ENCODE measurements at places on chromosomes 12 and 14.

DNA sequence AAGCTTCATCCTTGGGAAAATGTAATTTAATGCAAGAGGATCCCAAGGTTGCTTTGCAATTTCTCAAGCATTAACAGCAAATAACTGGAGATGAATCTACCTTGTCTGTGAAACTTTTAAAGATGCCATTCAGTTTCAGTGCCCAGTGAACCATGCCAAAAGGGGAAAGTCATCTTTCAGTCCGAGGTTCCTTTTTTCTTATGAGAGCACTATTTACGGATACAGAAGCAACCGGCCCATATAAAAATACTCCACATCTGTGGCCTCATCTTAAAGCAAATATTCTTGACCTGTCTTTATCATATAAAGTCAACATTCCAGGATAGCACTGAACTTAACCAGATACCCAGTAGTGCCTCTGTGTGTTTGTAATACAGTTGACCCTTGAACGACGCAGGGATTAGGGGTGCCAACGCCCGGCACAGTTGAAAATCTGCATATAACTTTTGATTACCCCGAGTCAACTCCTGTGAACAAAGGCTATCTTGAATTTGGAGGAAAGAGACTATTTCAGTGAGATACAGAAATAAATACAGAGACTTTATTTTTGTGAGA is 209.4 kb downstream of the PCNX1 start:
- DNase-seq = peak; percentile 89

DNA sequence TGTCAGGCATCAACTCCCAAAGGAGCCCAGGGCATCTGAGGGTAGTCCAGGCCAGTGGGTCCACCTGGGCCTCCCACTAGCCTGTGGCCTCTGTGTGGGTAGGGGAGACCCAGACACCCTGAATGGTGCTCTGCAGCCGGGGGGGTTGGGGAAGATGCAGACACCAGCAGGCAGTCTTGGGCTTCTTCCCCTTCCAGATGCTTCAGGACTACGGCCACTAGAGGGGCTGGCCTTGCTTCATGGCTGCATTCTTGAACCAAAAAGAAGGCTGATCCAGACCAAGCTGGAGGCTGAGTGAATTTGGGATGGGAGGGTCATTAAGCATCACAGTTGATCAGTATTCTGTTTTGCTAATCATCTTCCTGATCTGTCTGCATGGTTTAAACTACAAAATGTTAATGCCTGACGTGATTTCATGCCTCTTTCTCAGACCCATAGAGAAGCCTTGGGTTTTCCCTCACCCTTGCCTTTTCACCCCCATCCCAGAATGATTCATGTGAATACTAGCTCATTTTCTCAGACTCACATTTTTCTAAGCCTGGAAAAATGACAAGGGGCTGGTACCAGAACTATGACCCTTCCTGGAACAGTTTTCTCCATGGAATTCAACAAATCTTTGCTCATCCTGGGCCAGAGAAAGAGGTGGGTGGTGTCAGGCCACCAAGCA is 134.2 kb downstream of the NTF3 start:
- DNase-seq = no peak

- no peak for DNase-seq
Measured at GRCh38 chr12:129606239-129606638, 297.6 kb downstream of the TMEM132D start.

- DNase-seq = no peak
Measured at GRCh38 chr14:32407130-32407529, 78.0 kb downstream of the AKAP6 start.

DNA sequence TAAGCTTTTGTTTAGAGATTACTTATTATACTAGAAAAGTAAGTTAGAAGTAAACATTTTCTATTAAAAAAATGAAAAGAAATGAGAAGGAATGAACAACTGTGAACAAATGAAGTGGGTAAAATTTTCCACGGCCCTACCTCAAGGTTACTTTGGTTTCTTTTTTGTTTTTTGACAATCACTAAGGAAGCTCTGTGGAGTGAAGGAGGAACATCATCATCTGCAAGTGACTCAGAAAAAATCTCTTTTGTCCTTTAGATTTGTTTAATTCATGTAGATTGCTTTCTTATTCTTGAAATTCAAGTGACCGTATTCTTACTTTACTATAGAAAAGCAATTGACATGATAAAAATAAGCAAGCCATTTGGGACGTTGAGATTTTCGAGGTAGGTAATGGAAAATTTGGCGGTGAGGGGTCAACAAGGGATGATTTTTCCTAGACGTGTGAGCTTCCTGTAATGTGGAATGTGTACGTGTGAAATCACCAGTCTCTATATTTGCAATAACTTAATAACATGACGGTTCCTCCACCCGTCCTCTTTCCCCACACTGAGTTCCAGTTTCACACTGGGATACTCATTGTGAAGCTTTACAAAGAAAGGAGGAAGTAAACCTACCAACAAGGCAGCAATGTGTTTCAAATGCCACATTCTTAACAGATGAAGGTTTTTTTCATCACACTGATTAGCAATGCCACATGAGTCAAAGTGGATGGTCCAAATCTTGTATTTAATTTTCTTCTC is 62.3 kb upstream of the EGLN3 start:
- DNase-seq = no peak

DNA sequence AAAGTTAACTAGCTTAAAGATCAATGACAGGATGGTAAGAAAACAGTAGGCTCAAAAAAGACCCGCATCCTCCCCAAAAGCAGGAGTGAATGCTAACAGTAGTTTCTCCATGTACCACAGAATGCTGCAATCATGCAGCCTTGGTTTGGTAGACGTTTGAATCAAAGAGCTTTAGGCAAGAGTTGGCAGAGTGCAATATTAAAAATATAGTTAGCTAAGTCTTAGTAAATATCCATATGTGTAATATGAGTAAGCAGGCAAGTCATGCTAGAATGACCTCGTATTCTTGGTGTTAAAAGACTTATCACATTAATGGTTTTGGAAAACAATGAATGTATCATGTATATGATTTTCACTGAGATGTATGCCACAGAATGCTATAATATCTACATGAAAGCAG is 18.8 kb upstream of the KLRF1 start:
- DNase-seq = no peak

DNA sequence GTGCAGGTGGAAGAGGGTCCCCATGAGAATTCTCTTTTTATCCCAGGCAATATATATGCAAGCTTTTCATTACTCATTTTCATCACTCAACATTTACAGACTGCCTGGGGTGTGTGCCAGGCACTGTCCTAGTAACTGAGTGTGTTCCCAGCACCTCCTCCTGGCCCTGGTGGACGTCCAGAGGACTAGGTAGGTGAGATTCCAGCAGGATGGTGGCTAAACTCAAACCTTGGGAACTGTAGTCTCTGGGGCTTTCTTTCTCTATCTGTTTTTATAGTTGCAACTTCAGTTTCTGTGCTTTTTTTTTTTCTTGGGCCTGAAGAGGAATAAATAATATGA is 63.8 kb downstream of the SUSD6 start:
- DNase-seq = no peak

- no peak for DNase-seq
Measured at GRCh38 chr12:109448707-109449390, 28.3 kb downstream of the KCTD10 start.

DNA sequence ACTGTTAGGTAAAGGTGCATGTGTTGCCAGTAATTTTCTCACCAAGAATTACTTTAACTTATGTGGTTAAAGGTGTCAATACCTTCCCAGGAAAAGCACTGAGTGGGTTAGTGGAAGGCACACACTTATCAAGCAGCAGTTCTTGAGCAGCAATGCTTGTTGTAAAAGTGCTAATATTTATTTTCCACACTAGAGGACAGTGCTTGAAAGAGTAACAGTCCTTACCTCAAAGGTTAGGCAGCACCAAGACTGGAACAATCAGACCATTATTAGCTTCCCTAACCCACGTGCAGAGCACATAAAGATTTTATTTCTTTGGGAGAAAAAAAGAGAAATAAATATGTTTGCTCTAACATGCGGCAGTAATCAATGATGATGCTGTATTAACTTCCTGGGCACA is 48.8 kb upstream of the KRR1 start:
- DNase-seq = peak; percentile 31

GRCh38 chr14:53715193-53715721 is 241.4 kb downstream of the BMP4 start:
- DNase-seq = no peak

DNA sequence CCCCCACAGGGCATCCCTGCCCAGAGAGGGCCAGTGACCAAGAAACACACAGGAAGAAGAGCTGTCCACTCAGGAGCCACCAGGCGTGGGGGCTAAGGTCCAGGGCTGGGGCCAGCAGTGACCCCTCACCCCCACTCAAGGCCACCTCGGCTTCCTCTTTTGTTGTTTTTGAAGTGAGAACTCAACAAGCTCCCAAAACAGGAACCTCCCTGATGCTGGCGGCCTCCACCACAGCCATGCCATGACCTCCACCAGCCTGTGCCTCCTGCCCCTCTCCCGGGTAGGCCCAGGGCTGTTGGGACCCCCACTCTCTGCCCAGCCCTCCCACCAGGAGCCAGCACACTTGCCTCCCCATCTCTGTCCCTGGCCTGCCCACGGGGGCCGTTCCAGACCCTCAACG is 7.8 kb downstream of the AKT1 start:
- DNase-seq = no peak

- no peak for DNase-seq
Measured at GRCh38 chr12:94641283-94641682, 9.1 kb downstream of the TMCC3 start.

DNA sequence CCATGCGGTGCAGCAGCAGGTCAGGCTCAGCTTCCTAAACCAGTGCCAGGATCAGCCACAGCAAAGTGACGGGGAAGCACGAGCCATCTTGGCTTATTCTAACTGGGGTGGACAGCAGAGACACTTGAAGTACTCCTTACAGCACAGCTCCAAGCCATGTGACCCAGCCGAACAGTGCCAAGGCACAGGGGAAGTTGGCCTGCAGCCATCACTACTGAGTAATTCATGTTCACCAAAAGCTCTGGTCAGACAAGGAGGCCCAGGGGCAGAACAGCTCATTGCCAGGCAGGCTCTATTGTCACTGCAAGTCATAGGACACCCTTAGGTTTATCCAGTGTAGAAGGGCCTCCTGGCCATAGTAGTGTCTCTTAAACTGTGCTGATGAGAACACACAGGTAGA is 23.4 kb upstream of the SLC35F4 start:
- no peak for DNase-seq

DNA sequence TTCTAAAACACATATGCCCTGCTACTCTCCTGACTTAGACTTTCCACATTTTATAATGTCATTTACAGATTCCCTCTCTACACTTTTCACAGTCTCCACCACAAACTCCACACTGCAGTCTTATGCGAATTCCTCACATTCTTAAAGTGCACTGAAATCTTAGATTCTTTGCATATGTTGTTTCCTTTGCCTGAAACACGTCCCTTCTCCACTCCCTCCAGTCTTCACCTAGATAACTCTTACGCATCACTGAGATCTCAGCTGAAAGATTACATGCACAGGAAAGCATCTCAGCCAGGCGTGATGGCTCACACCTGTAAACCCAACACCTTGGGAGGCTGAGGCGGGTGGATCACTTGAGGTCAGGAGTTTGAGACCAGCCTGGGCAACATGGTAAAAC is 3.8 kb upstream of the ARHGAP9 start:
- peak; percentile 49 for DNase-seq

GRCh38 chr12:6724409-6724797 is 557 bp downstream of the COPS7A start:
- DNase-seq = peak; percentile 75

DNA sequence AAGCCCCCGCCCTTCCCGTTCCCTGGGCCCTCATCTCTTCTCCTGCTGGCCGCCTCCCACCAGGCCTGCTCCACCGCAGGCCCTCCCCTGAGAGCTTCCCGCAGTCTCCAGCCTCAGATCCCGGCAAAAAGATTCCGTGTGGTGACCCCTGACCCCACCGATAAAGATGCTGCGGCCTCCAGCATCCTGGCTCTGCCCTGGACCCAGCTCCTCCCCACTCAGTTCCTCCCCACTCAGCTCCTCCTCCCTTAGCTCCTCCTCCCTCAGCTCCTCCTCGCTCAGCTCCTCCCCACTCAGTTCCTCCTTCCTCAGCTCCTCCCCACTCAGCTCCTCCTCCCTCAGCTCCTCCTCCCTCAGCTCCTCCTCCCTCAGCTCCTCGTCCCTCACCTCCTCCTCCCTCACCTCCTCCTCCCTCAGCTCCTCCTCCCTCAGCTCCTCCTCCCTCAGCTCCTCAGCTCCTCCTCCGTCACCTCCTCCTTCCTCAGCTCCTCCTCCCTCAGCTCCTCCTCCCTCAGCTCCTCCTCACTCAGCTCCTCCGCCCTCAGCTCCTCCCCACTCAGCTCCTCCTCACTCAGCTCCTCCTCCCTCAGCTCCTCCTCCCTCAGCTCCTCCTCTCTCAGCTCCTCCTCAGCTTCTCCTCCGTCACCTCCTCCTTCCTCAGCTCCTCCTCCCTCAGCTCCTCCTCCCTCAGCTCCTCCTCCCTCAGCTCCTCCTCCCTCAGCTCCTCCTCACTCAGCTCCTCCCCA is 17.0 kb downstream of the NOC4L start:
- no peak for DNase-seq

DNA sequence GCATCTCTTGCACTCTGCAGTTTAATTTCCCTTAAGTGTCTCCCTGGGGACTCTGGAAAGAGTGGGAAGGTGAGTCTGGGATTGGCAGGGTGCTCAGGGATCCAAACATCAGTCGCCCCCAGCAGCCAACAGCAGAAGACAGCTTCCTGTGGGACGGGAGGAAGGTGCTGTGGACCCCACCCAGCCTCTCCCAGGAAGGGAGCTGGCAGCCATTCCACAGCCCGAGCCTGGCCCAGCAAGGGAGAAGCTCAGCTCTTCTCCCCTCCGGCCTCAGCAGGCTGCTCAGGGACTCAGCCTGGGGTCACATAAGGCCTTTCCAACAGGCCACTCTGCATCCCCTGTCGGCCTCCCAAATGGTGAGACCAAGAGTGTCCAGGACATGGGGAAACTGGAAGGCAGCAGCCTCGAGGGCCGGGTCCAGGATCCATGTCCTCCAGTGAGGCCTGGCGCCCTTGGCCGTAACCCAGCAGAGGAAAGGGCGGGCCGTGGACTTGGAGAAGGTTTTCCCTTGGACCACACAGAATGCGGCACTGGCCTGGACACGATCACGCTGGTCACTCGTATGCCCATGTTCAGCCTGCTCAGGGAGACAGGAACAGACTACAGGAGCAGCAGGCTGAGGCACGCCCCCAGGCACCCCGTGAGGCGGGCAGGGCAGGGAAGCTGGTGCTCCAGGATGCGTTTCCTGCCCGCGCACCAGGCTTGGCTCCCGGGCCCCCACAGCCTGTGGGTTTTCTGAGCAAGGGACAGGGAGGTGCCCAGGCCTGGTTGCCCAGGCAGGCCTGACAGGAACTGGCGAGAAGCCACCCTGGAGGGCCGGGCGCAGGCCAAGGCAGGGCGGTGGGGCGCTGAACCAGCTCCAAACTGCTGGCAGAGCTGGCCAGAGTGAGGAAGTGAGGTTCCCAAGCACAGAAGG is 3.5 kb downstream of the XRCC3 start:
- DNase-seq = no peak

DNA sequence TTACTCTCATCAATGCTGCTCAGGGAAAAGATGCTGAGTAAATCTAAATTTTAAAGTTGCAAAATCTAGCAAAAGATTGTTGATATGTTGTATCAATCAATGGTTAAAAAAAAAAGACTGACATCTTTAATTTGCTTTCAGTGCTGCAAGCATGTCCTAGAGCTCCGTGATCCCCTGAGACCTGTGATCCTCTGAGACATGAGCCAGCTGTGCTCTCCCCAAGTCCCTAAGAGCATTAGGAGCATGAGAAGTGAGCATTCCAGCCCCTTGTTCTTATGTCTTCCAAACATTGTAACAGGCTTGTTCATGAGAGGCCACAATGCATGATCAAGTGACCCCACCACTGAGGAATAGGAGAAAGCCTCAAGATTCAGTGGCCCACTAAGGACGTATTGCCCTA is 116.6 kb downstream of the DAD1 start:
- no peak for DNase-seq

GRCh38 chr12:106030210-106031071 is 108.3 kb downstream of the NUAK1 start:
- DNase-seq = no peak

Measured in OCI-LY7 (cell line).